ENCODE measurements at places on chromosomes 6 and 20. TPM values are rescaled to one million over a fixed set of nuclear protein-coding genes. Genes with fewer than 3 reads are reported as not detected.

DNA sequence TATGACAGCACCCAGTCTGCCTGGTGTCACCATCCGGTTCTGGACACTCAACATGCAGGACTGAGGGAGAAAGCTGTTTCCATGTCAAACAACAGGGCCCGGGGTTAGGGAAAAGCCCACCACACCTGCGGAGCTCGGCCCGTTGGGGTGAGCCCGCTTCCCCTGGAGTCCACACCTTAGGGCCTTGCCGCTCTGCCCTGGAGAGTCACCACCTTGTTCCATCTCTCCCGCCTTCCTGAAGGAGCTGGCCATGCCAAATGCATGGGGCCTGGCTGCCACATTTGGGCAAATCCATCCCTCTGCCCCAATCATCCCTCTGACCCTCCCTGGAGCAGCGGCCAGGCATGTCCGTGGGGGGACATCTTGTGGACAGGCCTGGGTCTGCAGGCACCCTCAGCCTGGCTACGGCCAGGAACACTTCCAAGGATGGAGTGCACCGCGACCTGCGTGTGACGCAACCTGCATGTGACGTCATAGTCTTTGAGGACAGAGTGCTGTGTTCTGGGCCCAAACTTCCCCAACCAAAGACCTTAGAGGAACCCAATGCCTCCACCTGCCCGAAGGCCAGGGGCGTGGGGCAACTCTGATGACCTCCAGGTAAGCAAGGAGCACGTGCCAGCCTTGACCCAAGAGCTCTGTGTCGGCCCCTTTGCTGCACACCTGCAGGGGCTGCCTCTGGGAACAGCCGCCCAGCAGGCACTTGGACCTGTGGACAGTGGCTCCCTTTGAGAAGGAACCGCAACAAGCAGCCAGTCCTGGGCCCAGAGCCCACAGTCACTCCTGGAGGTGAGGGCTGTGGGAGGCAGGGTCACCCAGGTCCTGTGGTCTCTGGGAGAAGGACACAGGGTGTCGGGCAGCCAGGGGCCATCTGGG, 1.7 kb downstream of the CABLES2 start:
- DNase-seq, result no peak

DNA sequence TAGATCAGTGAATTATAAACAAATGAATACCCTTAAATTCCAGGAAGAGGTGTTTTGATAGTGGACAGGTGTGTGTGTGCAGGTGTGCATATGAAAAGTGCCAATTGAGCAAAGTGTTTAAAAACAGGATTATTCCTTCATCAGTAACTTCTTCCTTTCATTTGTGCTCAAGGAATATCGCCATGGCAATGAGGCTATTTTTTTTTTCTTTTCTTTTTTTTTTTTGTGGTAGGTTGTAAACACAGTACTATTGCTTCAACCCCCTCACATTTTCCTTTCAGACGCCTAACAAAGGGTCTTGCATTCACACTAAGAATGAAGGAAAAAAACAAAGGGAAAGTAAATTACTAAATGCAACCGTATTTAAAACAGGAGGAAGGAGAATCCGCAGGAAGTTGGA, 2.0 kb upstream of the HSPA1B start:
- no peak for DNase-seq

GRCh38 chr6:14216946-14217684, 99.5 kb downstream of the CD83 start:
- DNase-seq, result no peak

DNA sequence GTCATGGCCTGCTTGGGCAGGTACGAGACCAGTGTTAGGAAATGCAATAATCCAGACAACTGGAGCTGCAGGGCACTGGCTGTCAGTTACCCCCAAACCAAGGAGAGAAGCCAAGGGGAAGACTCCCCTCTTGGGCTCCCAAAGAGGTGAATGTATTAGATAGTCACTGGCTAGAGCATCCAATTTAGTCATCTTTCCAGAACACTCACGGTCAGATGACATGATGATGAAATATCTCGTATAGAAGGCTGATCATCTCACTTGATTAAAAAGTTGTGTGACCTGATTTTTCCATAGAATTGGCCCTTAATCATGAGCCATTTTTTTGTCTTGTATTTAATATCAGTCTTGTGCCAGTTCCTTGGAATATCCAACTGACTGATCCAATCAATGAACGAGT, 40.7 kb downstream of the SLC22A3 start:
- no peak for DNase-seq

The PTGIS gene
- 5.5 TPM for total RNA-seq

The COL11A2 gene
- total RNA-seq, result 0.16 TPM

- DNase-seq, result no peak
Measured at GRCh38 chr6:163228041-163228440, 186.5 kb upstream of the QKI start.

DNA sequence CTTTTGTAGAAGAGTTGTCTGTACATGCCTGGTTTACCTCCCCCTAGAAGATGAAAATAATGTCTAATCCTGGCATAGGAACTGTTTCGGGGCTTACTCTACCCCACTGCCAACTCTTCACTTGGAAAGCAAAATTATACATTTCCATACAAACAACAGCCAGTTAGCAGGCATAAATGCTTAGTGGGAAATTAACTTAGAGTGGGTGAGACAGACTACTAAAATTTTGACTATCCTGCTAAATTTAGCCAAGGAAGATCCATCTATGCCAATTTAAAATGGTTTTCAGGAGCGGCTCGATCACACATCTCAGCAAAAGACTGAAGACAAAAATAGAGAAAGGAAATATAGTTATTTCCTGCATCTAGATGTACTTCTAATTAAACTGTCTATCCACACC, 221.2 kb downstream of the TPBG start:
- DNase-seq, result no peak

The AVP gene
- not detected for total RNA-seq

GRCh38 chr6:89547281-89547680, 91.3 kb downstream of the LYRM2 start:
- no peak for DNase-seq

DNA sequence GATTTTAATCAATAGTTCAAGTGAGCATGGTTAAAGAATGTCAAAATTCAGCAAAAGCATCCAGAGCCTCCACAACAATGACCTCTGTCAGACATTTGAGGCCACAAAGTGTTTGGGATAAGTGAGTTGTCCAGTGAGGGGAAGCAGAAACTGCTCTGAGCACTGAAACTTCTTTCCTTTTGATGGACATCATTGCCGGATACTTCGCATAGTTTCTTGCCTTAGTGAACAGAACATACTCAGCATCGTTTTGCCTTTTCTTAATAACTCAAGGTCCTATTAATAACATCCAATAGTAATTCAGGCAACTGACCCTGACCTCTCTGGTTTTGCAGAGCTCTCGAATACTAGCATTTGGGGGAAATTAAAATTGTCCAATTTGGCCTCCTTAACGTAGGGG, 78.6 kb downstream of the EDN3 start:
- DNase-seq, result no peak

The BPIFA1 gene
- total RNA-seq, result not detected

The EEF1A2 gene
- 21.5 TPM for total RNA-seq

GRCh38 chr6:108562503-108562993, 1.8 kb downstream of the FOXO3 start:
- peak; percentile 75 for DNase-seq

- DNase-seq, result no peak
Measured at GRCh38 chr6:7313505-7314165, 636 bp upstream of the SSR1 start.

GRCh38 chr6:56688521-56688920, 45.8 kb upstream of the DST start:
- no peak for DNase-seq

The HSPA1L gene
- 2.3 TPM for total RNA-seq

DNA sequence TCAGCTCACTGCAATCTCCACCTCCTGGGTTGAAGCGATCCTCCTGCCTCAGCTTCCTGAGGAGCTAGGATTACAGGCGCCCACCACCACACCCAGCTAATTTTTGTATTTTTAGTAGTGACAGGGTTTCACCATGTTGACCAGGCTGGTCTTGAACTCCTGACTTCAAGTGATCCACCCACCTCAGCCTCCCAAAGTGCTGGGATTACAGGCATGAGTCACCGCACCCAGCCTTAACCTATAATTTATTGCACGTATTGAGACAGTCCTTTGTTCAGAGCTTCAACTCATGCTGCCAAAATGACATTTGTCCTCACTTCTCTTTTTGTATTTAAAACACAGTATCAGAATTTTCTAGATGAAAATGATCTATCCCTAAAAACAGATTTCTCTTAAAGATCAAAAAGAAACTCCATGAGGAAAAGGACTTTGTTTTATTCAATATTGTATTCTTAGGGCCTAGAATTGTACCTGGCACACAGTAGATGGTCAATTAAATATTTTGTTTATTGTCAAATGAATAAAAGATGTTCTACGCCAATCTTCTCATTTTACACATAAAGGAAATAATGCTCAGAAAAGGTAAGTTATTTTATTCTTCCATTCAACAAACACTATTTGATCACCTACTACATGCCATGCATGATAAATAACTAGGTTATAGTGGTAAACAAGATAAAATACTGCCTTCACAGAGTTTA, 10.8 kb downstream of the SERAC1 start:
- DNase-seq, result no peak

DNA sequence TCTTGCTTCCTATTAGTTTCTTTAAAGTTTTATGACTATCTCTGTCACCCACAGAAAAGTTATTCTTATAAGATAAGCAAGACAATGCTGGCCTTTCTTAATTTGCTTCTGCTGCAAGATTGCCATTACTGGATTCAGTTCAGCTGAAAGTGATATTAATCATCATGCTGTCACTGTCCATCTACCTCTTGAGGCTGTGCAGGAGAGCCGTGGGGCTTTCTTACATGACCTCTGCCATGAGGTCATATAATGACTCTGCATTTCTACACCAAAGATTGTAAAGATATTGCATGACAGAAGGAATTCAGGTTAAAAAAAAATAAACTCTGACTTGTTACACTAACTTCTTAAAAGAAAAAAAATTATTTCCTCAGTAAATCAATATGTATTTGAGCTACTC, 106.9 kb downstream of the TRDN start:
- no peak for DNase-seq

The INSM1 gene
- total RNA-seq, result 0.19 TPM

DNA sequence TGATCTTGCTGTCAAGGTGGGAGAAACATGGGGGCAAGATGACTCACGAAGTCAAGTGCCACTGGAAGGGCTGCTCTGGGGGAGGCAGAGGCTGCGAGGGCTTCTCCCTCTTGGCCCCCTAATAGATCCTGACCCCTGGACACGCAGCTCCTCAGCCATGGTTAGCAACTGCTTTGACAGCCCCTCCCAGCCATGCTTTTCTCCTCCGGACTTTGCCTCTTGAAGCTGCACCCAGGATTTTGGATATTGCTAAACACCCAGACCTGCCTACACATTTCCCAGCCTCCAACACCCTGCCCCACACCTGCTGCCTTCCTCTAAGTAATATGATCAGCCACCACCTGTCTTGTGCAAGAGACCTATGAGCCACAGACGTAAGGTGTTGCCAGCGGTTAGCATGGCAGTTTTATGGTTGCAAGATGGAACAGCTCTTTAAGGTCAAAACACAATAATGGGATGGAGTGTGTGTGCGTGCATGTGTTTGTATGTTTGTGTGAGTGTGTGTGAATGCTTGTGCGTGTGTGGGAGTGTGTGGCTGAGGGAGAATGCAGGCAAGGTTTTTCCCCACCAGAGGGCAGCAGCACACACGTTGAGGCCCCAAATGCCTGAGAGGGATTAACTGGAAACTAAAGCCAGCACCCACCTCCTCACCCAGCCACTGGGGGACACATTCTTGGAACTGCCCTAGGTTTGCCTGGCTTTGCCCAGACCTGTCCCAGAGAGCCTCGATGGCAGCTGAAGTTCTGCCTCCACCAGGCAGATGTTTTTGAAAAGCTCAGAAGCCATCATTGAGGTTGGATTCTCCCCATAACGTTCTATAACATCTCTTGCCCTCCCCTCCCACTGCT, 2.5 kb downstream of the IP6K3 start:
- DNase-seq, result peak; percentile 54

- no peak for DNase-seq
Measured at GRCh38 chr20:46569961-46570360, 19.5 kb upstream of the OCSTAMP start.

GRCh38 chr6:142592876-142593275, 291.1 kb downstream of the ADGRG6 start:
- no peak for DNase-seq

- DNase-seq, result no peak
Measured at GRCh38 chr20:32559753-32560380, 25.3 kb downstream of the NOL4L start.

DNA sequence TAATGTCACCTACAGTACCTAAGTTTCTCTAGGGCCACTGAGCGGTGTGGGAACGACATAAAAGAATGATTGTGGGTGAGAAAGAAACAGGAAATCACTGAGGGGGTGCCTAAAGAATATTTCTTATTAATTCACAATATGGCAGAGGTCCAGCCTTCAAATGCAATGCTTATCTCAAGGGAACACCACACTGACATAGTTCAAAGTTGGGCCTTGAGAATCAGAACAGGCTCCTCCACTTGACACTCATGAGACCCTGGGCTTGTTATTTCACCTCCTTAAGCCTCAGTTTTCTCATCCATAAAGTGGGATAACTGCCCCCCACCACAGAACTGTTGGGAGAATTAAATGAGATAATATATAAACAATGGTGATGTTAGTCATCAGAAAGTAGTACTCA, 40.4 kb upstream of the ARHGAP18 start:
- no peak for DNase-seq

The AMD1 gene
- 36.3 TPM for total RNA-seq

GRCh38 chr6:6997263-6998193, 110.2 kb upstream of the RREB1 start:
- no peak for DNase-seq

DNA sequence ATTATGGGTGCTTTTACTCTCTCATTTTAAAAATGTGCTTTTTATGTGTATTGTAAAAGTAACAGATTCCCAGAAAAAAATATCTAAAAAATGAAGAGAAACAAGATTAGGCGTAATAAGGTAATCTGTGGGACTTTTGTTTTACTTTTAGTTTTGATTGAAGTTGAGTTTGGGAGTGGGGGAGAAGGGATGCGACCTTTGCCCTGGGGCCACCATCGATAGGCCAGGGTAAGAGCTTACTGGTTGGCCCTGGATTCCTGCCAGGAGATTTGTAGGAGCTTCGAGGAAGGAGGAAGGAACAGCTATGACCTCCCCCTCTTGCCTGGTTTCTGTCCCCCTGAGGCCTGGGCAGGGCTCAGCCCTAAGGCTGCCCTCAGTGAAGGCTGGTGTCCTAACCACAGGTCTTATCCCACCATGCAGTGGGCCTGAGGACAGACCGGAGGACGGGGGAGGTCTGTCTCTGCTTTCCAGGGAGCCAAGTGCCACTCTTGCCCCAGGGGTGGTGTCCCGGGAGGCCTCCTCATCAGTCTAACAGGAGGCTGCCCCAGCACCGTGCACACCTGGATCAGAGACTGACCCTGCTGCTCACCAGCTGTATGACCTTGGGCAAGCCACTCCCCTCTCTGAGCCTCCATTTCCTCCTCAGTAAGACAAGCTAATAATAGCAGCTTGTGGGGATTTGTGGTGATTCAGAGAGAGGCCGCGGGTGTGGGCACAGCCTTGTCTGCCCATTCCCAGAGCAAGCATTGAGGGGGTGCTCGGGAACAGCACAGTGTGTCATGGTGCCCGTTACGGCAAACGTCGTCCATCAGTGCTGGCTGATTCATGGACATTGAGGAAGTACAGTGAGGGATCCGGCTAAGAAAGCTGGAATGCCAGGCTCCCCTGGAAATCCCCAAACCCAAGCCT, 21.2 kb downstream of the TGM2 start:
- no peak for DNase-seq

The DYNLRB1 gene
- total RNA-seq, result 232 TPM

The ALDH8A1 gene
- 0.88 TPM for total RNA-seq

The ADGRF1 gene
- total RNA-seq, result 1.0 TPM

Data from lower leg skin (tissue), 4 donors.